ENCODE measurements at places on chromosomes 2 and 18.
A peak's percentile ranks its signal among the peaks of the same experiment; 100 is the strongest.

DNA sequence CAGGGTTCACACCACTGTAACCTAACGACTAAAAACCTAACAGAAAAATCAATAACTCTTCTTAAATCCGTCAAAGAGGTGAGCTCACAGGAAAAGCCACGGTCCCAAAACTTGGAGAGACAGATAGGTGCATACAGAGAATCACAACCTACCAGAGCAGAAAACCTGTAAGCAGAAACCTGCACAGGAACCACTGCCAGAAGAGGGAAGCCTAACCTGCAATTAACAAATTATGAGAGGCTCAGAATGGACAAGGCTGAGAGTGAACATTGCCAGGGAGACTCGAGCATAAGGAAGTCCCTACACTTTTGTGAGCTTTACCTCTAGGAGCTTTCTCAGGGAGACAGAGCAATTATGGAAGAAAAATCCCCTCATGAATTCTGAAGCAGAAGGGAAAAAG, 156.2 kb upstream of the NETO1 start:
- no peak for DNase-seq

DNA sequence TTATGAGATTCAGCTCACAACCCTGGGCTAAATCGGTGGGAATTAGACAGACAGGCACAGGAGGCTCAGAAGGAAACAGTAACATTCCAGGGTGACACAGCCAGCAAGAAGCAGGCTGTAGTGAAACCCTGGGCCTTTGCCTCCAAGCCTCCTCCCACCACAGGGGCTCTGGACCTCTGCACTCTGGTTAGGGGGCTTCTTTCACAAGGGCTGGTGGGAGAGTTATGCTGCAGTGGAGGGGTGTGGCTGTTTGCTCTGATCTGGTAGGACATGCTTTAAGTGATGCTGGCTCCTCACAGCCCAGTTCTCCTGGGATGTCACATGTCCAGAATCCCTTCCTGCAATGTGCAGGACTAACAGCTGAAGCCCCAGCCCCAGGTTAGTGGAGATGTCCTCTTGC, 109.9 kb downstream of the TGFA start:
- no peak for DNase-seq

DNA sequence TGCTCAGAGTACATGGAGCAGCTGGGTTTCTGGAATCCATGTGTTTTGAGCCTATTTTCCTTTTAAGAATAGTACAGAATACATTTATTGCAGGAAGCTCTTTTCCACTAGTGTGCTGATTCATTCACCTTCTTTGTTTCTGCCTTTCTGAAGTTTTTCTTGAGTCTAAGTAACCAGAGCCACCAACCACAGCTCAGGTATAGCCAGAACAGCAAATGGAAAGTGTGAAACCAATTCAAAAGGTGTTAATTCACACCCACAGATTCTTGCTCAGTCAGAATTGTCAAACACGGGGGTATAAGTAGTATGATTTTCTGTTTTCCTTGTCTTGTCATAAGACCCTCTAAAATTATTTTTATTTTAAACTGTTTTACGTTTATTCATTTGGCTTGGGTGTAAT, 75.9 kb upstream of the DYNAP start:
- no peak for DNase-seq

DNA sequence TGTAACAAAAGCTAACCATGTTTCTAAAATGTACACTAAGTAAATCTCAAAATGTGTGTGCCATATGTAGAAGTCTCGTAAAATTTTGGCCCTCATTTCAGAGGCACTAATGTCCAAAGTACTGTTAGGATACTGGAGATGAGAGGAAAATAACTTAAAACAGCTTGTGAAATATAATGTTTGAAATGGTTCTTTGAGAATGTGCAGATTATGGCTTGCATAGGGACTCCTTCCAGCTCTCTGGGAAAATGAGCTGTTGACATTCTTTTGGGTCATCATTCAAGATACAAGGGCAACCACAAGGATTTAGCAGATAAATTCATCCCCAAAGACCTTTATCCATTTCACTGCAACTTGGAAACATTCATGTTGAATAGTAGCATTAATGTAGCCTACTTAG, 38.1 kb upstream of the OTX1 start:
- DNase-seq: no peak

DNA sequence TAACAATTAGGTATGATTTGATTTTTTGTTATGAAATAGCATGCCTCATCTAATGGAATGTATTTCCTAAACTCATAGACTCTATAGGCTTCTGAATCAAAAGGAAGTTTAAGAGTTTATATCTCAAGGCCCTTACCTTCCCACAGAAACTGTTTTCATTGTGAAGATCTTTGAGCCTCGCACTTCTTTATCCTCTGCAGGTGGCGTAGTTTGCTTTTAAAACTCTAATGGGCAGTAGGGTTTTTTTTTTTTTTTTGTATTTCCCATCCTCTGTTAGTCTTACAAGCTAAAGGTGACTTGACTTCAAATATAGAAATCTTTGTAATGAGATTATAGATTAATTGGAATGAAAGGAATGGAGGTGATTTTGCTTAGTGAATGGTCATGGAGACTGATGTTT, 28.3 kb downstream of the DYNC2LI1 start:
- DNase-seq: no peak

DNA sequence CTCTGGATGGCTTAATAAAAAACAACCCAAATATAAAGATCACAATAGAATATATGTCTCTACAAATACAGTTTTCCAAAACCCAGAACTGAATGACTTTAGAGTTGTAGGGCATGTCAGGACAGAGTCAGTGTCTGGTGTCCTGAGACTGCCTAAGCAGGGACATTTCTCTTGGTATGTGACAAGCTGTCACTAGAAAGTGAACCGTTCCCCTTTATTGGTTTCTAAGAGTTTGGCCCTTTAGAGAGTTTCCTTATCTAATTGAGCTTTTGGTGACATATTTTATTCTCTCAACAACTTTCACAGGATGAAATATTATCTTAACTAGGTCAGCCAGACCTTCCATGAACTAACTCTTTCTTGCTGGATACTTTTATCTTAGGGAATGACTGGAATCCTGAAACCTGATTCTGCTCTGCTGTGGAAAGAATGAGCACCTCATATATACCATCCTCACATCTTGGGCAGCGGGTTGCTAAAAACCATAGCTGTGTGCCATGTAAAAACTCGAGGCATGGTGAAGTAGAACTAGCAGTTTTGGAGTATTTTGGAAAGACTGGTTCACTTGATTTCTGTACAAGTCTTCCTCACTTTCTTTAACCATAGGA, 54.8 kb downstream of the CAVIN2 start:
- no peak for DNase-seq

- DNase-seq: no peak
Measured at GRCh38 chr2:16161768-16162490, 221.6 kb downstream of the MYCN start.

DNA sequence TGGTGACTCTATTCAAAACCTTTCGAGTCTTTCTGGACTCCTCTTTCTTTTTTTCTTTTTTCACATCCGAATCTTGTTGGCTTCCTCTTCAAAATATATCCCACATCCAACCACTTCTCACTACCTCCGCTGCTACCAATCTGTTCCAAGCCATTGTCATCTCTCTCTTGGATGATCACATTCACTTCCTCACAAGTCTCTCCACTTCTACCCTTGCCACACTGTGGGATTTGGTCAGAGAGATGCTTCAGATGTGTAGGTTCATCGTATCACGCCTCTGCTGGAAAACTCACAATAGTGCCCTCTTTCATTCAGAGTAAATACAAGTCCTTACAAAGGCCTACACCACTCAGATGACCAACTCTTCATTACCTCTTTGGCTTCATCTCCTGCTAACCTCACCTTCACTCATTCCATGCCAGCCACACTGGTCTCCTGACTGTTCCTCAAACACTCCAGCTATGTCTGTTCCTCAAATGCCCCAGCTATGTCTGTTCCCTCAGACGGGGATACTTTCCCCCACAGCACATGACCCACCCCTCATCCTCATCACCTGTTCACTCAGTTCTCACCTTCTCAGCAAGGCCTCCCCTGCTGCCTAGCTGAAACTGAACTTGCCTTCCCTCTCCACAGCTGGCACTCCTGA, 67.2 kb upstream of the PELI1 start:
- no peak for DNase-seq

DNA sequence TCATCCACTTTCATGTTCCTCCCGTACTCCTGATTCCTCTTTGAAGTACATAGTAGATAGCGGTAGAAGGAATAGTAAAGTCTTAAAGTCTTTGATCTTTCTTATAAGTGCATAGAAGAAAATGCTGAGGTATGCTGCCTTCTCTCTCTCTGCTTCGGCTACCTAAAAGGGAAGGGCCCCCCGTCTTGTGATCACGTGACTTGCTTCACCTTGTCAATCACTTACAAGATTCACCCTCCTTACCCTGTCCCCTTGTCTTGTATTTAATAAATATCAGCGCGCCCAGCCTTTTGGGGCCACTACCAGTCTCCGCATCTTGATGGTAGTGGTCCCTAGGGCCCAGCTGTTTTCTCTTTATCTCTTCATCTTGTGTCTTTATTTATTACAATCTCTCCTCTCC, 932.2 kb upstream of the FANCL start:
- no peak for DNase-seq

DNA sequence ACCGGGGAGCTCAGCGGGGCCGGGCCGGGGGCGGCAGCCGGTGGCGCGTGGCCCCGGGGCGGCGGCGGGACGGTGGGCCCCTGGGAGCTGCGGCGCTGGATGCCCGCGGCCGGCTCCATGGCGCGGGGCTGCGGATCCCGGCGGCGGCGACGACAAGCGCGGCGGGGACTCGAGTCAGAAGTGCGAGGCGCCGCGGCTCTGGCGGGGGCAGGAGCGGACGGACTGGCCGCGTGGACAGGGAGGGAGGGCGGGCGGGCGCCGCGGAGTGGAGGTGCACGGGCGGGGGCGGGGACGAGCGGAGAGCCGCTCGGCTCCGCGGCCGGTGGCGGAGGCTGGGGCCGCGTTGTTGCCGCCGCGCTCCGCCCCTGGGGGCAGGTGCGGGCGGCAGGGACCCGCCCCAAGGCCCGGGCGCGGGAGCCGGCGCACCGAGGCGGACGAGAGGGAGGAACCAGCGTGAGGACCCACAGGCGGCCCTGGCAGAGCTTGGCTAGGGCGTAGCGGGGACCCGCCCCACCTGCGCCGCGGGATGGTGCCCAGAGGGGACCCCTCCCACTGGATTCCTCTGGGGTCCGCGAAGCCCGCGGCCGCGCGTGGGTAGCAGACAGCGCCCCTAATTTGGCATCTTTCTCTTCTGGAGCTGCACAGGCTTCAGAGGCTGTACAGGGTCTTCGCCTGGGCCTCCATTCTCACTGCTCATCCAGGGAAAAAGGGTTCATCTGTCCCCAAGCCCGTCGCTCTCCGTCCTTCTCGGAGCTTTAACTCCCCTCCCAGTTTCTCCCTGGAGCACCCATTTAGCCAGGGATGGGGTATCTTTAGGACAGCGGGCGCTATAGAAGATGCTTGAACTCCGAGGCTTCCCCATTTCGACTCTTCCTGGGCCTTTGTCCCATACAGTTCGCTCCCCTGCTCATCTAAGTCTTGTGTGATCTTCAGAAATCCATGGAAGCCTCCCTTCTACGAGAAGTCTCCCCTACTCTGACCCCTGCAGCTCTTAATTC, at the start of gene TMEM163:
Gene TMEM163, minus strand, starts transcription at position 184 of the 998 bp plus-strand sequence.
- DNase-seq: peak; percentile 14

- no peak for DNase-seq
Measured at GRCh38 chr18:78794071-78794430, 185.6 kb upstream of the SALL3 start.

DNA sequence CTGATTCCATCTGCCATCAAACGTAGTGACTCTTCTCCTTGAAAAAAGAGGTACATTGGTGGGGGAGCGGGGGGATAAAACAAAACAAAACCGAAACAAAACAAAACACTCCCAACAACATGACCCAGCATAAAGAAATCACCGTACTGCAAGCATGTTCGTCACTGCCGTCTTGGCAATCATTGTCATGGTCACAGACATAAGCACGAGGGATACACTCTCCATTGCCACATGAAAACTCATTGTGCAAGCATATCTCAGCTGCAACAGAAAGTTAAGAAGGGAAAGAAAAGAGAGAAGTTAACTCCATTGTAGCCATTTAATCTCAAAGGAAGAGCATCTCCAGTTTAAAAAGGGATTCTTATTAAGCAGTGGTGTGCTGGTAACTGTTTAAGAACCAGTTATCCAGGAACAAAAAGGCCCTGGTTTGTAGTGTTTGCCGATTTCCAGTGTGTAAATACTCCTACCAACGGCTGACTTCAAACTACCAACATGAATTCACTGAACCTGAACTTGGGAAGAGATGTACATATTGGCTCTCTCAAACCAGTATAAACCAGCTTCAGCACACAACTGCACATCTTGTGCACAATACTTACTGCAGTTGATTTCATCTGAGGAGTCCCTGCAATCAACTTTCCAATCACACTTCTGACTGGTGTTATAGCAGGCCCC, 68.2 kb downstream of the LRP2 start:
- DNase-seq: no peak

GRCh38 chr18:29711932-29712331, 1330.6 kb downstream of the DSC3 start:
- no peak for DNase-seq

DNA sequence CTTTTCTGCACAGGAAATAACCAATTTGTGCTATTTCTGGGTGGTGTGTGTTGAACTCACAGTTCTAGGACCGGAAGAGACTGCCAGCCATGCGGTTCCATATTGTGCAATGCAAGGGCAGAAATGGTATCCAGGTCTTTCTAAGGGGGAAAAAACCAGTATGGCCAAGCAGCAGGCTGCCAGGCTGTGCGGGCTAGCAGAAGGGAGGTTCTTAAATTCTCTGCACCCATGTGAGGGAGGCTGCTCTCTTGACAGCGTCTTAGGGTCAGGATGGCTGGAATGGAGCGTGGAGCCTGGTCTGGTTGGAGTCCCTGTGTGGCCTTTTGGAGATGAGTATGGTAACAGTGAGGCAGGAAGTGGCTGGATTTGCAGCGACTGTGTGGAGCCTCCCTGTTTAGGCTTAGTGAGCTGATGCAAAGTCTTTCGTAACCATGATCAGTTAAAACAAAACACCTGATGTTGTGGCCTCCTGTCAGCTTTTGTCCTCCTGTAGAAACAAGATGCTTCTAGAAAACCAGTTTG, 52.6 kb downstream of the NCK2 start:
- DNase-seq: no peak

- no peak for DNase-seq
Measured at GRCh38 chr2:239466755-239467271, 66.0 kb upstream of the HDAC4 start.

GRCh38 chr2:155250800-155251199, 552.3 kb downstream of the KCNJ3 start:
- DNase-seq: no peak

GRCh38 chr18:9022397-9023155, 79.9 kb upstream of the NDUFV2 start:
- DNase-seq: no peak

- DNase-seq: no peak
Measured at GRCh38 chr2:237854295-237854694, 5.1 kb upstream of the RAMP1 start.

GRCh38 chr2:32905270-32905669, 41.5 kb upstream of the LTBP1 start:
- DNase-seq: no peak

GRCh38 chr2:210169516-210170195, 1.6 kb downstream of the KANSL1L start:
- DNase-seq: no peak

GRCh38 chr2:36197181-36197971, 158.2 kb upstream of the CRIM1 start:
- DNase-seq: no peak

GRCh38 chr18:58225101-58225500, 181.1 kb downstream of the NEDD4L start:
- DNase-seq: no peak

- no peak for DNase-seq
Measured at GRCh38 chr2:135916207-135916606, 40.0 kb upstream of the MCM6 start.

- no peak for DNase-seq
Measured at GRCh38 chr2:169361706-169362117, 622 bp downstream of the LRP2 start.

Data from activated T-helper 1 cell treated with anti-CD3 and anti-CD28 coated beads, Interleukin-2, amount 50 U/mL, for 16 hours (primary cell).